RPMI8226 (cell line): ENCODE measurements at places on chromosomes 13 and 19.
A peak's percentile ranks its signal among the peaks of the same experiment; 100 is the strongest.

DNA sequence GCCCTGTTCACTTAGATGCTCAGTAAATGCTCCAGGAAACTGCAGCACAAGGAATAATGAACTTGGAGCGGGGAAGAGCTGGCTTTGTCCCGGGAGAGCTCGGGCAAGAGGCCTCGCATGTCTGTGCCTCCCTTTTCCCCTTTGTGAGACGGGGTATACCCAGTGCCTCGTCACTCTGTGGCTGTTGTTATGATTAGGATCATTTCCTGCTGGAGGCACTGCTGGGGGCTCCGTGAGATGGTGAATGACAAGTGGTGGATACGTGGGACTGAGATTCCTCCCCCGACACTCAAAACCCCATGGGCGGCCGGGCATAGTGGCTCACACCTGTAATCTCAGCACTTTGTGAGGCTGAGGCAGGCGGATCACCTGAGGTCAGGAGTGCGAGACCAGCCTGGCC, 1.1 kb upstream of the PLVAP start:
- no peak for DNase-seq

- DNase-seq: no peak
Observed at GRCh38 chr13:102688306-102688973, 6.4 kb downstream of the METTL21C start.

DNA sequence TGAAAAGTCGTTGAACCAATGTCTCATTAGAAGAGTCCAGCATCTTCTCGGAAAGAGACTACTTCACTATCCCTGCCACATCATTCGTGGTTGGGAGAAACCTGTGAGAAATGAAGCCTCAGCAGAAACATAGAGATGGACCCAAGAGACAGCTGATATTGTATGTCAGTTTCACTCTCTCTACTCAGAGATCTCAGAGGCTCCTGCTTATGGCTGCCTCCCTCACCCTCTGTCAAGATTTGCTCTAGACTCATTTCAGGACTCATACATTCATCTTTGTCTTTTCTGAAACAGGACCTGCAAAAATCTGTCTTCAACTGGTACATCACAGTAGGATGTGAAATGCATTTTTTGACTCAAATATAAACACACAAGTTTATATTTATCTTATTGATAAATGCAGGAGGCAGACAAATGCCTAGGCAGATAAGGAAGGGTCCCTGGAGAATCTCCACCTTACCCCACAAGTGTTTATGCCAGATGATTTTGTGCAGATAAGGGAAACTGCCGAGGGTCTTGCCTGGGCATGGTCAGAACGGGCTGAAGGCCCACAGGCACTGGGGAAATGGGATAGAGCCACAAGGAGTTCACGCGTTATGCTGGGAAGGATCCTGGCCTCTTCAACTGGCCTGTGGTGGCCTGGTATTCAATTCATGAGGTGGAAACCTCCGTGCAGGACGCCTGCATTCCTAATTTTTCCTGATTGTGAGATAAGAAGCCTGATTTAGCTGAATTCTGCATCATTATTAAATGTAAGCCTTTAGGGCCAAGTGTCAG, 1834.0 kb upstream of the PCDH20 start:
- DNase-seq: no peak

GRCh38 chr19:14479975-14480699, 5.0 kb upstream of the PTGER1 start:
- peak; percentile 63 for DNase-seq

DNA sequence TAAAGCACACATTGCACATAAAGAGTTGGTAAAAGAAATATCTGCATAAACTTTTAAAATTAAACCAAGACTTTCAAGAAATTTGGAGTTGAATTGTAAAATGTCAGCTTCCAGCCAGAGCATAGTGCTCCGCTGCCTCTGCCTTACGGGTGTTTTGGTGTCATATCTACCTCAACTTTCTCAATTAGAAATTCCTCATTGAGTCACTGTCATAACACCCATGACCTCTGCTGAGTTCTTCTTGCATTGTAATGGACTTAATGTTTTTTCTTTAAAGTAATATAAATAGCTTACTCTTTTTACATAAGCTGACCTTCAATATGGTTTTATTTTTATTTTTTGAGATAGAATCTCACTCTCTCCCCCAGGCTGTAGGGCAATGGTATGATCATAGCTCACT, 551.0 kb upstream of the NBEA start:
- DNase-seq: no peak

DNA sequence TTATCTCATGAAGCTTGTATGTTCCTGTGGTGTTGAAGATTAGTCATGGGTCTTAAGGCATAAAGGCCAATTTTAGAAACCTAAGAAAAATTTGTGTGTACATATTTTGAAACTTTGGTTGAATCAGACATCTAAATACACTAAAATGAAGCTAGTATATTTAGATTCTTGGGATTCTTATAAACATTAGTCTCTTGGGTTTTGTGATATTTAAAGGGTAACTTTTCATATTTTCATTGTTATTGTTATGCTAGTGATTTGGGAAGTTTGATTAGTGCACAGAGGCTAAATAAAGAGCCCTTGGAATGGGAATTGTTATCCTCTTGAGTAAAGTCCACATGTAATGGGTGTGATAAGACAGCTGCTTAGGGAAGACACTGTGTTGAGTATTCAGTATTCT, 24.5 kb downstream of the UBA2 start:
- DNase-seq: no peak

DNA sequence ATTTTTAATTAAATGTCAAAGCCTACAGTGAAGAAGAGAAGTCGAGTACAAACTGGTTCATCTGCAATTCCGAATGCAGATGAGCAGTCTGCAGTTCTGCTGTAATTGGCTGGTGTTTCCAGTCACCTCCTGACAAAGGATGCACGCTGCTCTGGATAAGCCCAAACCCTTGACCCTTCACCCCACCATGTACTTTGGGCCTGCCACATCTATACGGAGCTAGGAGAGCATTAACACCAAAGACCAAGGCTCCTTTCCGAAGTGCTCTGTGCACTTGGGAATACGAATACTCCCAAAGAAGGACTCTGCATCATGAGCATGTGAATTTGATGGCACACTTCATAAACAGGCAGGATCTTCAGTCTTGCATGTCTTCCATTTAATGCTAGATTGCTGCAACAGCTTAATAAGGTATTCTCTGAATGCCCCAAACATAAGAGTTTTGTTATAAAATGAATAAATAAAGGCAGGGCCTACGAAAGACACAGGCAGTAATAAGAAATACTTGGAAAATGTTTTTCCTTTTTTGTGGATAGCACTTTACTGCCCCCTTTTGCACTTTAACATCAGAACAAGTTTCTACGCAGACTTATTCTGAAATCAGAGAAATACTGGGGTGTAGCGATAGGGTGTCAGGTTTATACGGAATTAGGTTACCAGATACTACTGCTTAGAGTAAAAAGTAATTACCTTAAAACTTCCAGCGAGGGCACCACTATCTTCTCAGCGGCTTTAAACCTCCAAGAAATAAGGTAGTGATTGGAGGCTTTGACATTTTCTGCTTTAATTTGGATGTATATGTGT, 15.0 kb downstream of the EFNB2 start:
- no peak for DNase-seq

DNA sequence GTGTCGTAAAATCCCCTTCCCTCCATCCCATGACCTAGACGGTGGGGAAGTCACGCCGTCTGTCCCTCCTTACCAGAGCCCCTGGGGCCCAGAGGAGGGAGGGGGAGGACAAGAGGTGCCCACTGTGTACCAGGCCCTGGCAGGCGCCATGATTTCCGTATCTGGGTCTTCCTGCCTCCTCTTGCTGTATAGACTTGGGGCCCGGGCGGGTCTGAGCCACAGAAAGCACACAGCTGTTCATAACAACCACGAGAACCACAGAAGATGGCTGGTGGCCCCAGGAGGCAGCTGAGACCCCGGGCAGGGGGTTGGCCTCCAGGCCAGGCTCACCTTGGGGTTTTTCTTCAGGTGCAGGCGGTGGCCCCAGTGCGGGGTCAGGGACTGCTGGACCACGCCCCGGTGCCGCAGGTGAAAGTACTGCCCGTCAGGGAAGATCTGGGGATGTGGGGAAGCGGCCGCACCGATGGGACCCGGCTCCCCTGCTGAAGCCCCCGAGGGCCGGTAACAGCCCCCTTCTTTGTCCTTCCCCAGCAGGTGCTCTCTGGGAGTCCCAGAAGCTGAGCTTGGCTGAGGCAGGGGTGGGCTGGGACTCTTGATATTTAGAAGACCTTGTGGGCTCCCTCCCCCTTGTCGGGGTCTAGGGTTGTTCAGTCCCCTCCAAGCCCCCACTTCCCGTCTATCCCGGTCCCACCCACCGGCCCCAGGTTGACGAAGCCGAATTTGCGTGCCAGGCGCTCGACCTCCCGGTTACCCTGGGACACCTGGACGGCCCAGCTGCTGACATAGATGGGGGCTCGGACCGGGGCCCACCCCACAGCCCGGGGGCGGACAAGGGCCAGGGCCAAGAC, 463 bp downstream of the PCSK4 start:
- DNase-seq: no peak

GRCh38 chr13:74865656-74866055, 616.3 kb downstream of the TBC1D4 start:
- no peak for DNase-seq

DNA sequence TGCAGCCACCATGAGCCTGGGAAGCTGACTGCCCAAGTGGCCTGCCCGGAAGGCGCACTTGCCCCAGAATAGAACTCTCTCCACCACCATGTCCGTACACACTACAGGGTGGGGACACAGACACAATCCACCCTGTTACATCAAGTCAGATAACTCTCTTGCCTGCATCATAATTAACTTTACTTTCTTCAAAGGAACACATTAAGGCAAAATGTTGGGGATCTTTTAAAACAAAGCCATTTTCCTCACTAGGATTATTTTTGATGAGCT, 23.3 kb upstream of the VSTM2B start:
- no peak for DNase-seq

- DNase-seq: no peak
Observed at GRCh38 chr13:44425041-44425814, 51.6 kb downstream of the SERP2 start.

DNA sequence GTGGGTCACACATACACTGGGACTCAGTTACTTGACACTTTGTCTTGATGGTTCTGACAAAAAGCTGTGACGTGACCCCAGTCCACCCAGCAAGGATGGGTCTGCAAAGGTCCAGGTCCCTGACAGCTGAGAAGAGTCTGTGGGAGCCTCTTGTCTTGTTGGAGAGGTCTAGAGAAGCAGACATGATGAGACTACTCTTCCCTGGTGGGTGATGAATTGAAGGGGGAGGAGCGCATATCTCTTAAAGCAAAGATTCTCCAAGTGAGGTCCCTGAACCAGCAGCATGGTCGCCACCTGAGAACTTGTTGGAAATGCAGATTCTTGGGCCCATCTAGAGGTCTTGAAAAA, 78.5 kb upstream of the MEDAG start:
- no peak for DNase-seq

DNA sequence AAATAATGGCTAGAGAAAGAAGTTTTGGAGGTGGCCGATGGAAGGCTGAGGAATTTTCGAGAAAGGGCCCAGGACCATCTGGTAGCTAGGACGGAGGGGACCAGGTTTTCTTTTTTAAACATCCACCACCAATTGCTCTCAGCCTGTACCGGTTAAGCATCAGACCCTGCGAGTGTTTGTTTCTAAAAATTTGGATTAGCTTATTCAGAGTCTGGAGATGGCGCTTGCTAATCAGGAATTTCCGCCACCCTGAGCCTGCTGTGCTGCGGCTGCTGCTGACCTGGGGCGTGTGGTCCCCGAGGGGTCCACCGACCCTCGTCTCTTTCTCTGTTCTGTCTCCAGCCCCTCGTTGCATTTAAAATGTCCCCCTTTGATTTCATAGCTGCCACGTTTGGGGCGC, 2.0 kb downstream of the UHRF1 start:
- no peak for DNase-seq

GRCh38 chr13:29454931-29455481, 140.5 kb downstream of the SLC7A1 start:
- no peak for DNase-seq

DNA sequence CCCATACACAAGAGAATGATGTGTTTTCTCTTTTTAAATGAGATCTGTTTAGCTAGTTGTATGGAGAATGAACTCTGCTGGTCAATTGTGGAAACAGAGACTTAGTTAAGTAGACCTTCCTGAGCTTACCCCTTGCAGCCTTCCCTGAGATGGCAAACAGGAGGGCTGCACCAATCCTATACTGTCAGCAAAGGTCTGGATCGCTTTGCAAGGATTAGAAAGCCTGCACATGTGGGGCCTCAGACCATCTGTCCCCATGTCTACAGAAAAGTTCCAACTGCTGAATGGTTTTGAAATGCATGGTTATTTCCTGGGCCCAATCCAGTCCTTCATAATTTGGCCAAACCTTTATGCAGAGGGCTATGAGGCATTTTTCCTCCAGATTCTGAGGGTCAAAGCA, 183.9 kb upstream of the SLC10A2 start:
- DNase-seq: no peak

DNA sequence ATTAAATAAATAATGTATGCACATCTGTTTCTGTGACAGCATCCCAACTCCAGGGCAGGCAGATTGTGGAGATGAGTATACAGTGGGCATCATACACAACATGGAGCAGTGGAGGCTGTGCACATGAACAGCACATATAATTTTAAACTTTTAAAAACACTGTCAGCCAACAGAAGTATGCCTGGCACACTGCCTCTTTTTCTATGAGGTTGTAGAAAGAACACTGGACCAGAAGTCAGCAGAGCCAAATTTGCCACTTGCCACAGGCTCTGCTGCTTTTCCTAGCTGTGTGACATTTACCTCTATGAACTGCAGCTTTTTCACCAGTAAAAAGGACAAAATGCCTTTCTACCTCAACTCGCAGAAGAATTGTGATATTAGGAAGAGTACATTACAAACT, 118.7 kb downstream of the FRY start:
- DNase-seq: no peak

DNA sequence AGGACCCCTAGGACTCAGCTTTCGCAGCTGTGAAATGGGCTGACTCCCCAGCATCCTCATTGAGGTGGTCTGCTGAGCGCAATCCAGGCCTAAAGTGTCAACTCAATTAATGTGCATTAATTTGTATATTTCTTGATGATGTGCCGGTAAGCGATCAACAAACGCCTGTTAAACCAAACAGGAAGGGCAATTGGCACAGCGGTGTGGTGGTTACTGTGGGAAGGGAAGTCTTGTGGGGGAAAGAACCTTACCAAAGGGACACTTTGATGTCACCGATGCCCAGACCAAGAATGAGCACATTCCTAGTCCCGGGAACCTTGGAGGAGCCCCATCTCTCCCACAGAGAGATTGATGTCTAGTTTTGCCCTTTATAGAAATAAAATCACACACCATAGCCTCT, 1.6 kb downstream of the JAK3 start:
- DNase-seq: no peak

DNA sequence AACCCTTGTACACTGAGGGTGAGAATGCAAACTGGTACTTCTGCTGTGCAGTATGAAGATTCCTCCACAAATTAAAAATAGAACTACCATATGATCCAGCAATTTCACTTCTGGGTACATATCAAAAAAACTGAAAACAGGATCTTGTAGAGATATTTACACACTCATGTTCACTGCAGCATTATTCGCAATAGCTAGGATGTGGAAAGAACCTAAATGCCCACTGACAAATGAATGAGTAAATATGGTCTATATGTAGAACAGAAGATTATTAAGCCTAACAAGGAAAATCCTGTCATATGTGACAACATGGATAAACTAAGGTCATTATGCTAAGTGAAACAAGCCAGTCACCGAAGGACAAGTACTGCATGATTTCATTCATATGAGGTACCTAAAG, 304.7 kb downstream of the ENOX1 start:
- DNase-seq: no peak
